Esophagus mucosa (tissue), 1 donor: ENCODE measurements at places on chromosomes 13 and 19.

DNA sequence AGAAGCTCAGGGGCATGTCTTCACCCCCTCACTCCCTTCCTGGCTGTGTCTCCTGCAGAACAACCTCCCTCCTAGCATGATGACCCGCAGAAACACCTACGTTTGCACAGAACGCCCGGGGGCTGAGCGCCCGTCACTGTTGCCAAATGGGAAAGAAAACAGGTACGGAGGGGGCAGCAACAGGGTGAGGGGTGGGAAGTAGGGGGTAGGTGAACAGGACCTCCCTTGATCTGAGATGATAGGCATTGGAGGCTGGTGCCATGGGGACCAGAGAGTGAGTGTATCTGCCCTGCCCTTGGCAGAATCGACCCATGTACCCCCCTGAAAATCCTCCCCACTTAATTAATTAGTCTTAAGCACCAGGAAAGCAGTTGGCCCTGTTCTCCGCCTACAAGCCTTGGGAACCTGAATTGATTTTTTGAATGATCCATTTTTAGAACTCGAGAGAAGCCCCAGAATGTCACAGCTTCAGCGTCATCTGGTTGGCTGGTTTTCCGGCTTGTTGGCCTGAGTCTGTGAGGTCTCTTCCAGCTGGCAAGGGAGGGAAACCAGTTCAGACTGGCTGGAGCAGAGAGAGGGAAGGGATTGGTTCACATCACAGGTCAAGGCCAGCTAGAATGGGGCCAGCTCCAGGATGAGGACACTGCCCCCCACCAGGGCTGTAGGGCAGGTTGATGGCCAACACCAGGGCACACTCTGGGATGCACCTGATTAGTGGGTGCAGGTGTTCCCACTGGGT is 28.2 kb downstream of the CKM start:
- no peak for ATAC-seq

DNA sequence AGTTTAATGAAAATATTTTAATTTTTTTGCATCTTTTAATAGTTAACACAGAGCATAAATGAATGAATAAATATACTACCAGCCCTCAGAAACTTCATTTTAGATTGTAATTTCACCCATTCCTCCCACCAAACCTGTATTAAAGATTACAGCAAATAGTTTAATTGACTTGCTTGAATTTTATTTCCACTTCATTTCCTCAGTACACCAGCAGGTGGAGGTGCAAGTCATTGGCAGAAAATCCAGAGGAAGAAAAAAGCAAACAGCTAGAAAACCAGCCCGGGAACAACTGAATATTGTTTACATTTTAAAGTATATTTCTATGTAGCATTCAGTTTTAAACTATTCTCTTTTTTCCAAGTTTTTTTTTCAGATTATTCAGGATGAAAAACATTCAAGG is 177.8 kb downstream of the OLFM4 start:
- no peak for ATAC-seq

DNA sequence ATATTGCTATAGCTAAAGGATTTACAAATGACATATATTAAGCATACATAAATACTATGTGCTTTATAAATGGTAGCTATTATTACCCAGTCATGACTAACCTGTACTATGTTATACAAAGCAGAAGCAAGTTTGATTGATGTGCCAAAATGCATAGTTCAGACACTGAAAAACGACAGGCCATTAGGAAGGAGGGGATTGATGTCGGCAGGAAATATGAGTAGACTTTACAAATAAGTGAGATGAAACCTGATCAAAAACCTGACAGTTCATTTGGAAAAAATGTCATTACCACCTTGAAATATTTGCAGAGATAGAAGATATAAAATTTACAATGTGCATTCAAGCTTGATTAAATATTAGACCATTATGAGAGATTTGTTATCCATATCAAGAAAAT is 38.8 kb upstream of the TPP2 start:
- no peak for ATAC-seq

GRCh38 chr19:45322744-45323281 is at the start of gene CKM:
TSS of gene CKM (minus strand) at chr19:45322875. CDS start at chr19:45319713, 3,162 bp downstream.
- no peak for ATAC-seq

- ATAC-seq, result peak; percentile 52
These were observed 1418.4 kb downstream of the UQCRFS1 start for GRCh38 chr19:27794494-27795042.

GRCh38 chr13:106560821-106561220 is 7.1 kb downstream of the ARGLU1 start:
- ATAC-seq, result no peak

DNA sequence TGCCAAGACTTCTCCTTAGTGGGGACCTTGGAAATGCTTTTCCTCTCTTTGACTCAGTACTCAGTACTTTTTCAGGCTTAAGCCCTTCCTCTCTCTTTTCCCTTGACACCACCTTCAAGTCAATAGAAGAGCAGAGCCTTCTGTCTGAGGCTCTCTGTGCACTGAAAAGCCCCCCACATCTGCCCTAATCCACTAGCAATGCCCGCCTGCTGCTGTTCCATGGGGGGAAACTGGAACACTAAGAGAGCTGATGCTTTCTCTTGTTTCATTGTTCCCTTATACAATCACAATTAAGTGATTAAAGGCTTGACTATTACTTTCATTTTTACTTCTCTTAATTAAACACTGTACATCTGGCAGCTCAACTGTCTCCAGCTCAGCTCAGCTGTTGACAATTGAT is 254.5 kb downstream of the SLITRK6 start:
- no peak for ATAC-seq

DNA sequence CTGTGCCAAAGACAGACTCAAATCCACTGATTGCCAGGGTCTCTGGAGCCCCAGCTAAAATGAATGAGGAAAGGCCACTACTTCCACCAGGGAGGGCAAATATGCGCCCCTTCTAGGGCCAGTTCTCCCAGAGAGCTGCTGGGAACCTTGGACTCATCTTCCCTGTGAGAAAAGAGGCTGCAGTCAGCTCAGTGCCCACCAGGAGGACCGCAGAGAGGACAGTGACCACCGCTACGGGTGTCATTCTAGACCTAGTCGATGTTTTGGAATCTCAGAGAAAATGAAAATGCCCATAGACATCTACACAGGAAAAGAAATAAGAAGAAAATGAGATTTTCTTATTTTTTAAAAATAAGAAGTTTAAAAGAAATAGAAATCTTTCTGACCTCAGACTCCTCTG is 235.1 kb downstream of the UQCRFS1 start:
- ATAC-seq, result no peak

DNA sequence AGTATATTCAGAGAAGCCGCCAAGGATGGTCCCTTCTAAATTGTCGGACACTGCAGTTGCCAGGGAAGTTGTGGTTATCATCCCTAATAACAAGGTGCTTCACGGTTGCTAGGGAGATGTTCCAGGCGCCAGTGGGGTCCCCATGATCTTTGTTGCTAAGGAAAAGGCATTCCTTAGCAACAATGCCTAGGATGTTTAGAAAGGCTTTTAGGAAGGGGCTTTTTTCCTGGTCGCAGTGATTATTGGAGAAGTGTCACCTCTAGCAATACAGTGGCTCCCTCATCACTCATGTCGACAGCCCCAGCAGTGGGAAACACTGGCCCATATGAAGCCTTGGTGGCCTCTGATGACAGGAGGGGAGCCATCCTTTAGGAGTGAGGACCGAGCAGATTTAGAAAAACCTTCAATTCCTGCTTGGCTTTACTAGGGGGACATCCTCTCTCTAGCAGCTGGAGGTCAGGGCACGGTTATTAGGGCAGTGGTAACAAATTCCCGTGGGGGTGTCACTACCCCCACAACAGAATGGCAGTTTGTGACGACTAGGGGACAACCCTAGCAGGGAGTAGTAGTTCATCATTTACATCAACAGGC is 6.4 kb upstream of the TMC4 start:
- ATAC-seq, result no peak

- no peak for ATAC-seq
These were observed 152.0 kb downstream of the NUFIP1 start for GRCh38 chr13:44837250-44837649.

GRCh38 chr13:107421951-107422350 is 793.4 kb downstream of the LIG4 start:
- no peak for ATAC-seq

DNA sequence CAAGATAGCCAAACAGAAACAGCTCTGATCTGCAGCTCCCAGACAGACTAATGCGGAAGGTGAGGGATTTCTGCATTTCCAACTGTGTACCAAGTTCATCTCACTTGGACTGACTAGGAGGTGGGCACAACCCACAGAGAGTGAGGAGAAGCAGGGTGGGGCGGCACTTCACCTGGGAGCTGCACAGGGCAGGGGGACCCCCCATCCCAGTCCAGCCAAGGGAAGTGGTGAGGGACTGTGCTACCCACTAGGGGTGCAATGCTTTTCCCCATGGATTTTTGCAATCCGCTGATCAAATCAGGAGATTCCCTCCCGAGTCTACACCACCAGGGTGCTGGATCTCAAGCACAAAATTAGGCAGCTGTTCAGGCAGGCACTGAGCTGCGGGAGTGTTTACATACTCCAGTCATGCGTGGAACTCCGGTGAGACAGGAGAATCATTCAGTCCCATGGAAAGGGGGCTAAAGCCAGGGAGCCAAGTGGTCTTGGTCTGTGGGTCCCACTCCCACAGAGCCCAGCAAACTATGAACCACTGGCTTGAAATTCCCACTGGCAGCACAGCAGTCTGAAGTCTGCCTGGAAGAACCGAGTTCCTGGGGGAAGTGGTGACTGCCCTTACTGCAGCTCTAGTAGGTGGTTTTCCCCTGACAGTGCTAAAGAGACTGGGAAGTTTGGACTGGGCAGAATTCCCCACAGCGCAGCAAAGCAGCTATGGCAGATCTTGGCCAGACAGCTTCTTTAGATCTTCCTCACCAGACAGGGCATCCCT is 85.1 kb upstream of the UFM1 start:
- ATAC-seq, result no peak

DNA sequence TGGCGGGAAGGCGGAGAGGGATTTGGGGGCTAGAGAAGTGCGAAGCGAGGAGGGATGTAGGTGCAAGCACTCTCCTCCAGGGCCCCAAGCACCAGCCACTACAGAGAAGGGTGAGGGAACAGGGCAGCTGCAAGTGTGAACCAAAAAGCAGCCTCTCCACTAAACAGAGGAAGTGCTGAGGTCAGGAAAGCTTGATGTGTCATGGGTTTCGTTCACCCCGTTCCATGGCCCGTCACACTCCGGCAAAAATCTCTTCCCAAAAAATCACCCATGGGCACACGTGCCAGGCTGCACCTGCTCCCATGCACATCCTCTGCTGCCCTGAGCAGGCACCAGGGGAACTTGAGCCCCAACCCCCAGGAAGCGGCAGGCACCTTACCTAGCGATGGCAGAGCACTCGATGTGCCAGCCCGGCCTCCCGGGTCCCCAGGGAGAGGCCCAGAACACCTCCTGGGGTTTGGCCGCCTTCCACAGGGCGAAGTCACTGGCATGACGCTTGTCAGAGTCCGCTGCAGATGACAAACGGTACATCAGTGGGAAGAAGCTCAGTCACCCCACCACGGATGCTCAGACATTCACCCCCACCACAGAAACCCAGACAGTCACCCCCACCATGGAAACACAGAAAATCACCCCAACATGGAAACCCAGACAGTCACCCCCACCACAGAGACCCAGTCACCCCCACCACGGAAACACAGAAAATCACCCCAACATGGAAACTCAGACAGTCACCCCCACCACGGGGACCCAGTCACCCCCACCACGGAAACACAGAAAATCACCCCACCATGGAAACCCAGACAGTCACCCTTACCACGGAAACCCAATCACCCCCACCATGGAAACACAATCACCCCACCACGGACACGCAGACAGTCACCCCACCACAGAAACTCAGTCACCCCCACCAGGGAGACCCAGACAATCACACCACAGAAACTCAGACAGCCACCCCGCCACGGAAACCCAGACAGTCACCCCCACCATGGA is 29.0 kb downstream of the CARS2 start:
- ATAC-seq, result peak; percentile 67

GRCh38 chr19:32012206-32012605 is 333.2 kb upstream of the ZNF507 start:
- ATAC-seq, result no peak

DNA sequence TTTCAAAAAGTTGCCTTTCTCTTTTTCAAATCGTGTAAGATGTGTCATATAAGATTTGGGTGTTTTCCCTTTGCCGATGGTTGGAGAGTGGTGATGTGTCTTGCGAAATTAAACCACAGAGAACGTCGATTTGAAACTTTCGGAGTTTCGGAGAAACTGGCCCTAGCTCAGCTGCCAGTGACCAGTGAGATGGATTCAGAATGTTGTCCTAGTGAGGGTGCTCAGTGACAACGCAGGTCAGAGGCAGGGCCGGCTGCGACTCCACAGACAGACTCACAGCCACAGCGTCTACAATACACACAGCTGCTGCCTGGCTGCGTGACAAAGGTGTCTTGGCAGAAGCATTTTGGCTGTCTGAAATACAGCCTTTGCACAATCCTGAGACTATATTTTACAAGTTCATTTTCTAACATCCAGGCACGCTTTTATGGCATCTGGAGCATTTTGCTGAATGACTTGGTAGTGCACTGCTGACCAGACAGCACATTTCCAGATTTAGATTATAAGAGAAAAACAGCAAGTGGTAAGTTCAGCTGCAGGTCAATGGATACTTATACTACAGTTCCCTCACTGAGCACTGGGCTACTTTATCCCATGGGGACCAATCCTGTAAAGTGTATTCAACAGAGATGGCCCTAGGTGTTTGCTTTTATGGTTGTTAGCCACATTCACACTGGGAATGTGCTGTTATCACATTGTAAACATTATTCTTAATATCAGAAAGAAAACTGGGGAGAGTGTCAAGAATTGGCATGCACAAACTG is 207.5 kb downstream of the KCNRG start:
- peak; percentile 64 for ATAC-seq

- ATAC-seq, result no peak
These were observed 43.4 kb upstream of the AKAP11 start for GRCh38 chr13:42228527-42228926.

- ATAC-seq, result peak; percentile 83
These were observed 1.9 kb downstream of the CNN2 start for GRCh38 chr19:1028062-1028926.

- no peak for ATAC-seq
These were observed 386 bp downstream of the RRAS start for GRCh38 chr19:49639401-49640112.

- ATAC-seq, result peak; percentile 98
These were observed at the start of gene MBNL2 for GRCh38 chr13:97221989-97222700. TSS of gene MBNL2 (plus strand) at chr13:97222333. CDS start at chr13:97276236, 53,903 bp downstream.

GRCh38 chr13:43981091-43981490 is 101.4 kb downstream of the LACC1 start:
- ATAC-seq, result no peak

- ATAC-seq, result no peak
These were observed 328.2 kb downstream of the GPC5 start for GRCh38 chr13:91726671-91727070.

DNA sequence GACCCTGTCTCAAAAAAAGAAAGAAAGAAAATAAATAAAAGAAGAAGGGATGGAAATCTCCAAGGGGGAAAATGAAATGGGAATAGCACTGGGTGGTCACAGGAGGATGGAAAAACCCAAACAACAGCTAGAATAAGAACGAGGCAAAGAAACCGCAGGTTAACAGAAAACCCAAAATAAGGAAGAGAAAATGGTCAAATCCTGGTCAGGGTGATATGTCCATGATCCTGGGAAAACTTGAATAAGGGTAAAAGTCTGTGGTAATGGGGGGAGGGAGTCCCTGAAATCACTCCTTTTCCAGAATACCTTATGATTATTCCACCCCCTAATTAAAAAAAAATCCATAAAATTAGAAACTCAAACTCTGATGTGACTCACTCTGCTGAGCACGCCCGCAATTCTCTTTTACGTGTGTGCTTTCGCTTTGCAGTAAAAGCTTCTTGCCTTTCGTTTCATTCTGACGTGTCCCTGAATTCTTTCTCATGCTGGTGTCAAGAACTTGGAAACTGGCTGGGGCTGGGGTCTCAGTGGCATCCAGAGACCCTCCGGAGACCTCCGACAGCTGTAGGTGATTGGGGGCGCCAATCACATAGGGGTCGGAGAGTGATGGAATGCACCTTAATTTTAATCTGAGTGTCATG is 4.3 kb upstream of the NAXD start:
- no peak for ATAC-seq
